Stimulated activated CD8-positive, alpha-beta memory T cell treated with anti-CD3 and anti-CD28 coated beads, Interleukin-2, amount 100 ng/mL, for 1 hour (primary cell): ENCODE measurements at places on chromosomes 16 and 17.
A peak's percentile ranks its signal among the peaks of the same experiment; 100 is the strongest.

- peak; percentile 64 for DNase-seq
Observed at GRCh38 chr17:1122533-1123392, 57.0 kb downstream of the ABR start.

- DNase-seq, result no peak
Observed at GRCh38 chr16:56298948-56299596, 107.8 kb downstream of the GNAO1 start.

- DNase-seq, result no peak
Observed at GRCh38 chr17:38919316-38920078, 5.9 kb upstream of the LASP1NB start.

- peak; percentile 76 for DNase-seq
Observed at GRCh38 chr16:27235055-27235937, 32.0 kb downstream of the KDM8 start.

- no peak for DNase-seq
Observed at GRCh38 chr16:12620150-12620549, 183.5 kb downstream of the CPPED1 start.

- DNase-seq, result peak; percentile 50
Observed at GRCh38 chr17:45431531-45432404, 902 bp downstream of the ARHGAP27 start.

GRCh38 chr17:60141111-60142018, 8.4 kb upstream of the CA4 start:
- DNase-seq, result no peak

GRCh38 chr17:39178536-39178935, 12.6 kb upstream of the ARL5C start:
- no peak for DNase-seq

GRCh38 chr16:88456356-88457292, 3.5 kb downstream of the ZFPM1 start:
- DNase-seq, result no peak

GRCh38 chr16:57143149-57143921, 42.5 kb downstream of the PSME3IP1 start:
- DNase-seq, result no peak

DNA sequence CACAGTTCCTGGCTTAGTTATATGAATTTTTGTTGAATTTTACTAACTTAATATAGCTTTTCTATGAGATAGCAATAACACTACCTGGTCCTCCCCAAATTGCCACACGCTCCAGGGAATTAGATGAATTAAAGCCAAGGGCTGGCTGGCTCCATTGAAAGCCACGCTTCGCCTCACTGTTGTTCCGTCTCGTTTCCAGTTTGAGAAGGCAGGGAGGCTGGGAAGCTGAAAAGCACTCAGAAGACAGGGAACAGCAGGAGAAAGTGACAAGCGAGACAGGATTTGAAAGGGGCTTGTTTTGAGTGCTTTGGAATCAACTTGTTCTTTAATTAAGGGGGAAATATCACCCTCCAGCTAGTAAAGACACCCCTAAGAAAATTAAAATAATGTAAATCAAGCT, 425.3 kb downstream of the CA10 start:
- DNase-seq, result no peak

GRCh38 chr16:29876594-29877249, 13.7 kb upstream of the CDIPT start:
- DNase-seq, result no peak

DNA sequence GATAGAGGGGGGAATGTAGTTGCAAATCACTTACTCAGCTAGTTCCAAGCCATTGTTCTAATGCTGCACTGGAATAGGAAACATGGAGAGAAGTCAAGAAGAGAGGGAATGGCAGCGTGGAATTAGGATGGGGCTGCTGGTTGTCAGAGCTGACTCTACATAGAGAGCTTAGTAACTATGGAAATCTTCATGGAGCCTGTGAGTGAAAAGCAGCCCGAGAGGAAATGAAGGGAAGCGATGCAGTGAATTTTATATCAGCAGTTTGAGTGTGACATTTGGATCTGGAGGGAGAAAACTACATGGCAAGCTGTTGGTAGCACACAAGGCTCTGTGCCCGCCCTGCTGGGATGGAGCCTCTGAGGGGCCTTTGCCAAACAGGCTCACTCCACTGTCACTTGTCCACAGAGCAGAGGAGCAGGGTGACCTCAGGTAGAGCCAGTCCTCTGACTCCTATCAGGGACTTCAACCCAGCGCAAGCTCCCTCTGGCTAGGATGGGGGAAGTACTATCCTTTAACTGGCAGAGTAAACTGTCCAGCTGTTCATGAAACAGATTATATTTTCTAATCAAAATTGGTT, 27.9 kb upstream of the PMFBP1 start:
- no peak for DNase-seq

GRCh38 chr16:71564335-71564967, 12.4 kb downstream of the TAT start:
- DNase-seq, result no peak

GRCh38 chr17:81217491-81217890, 5.3 kb downstream of the CEP131 start:
- DNase-seq, result no peak

- no peak for DNase-seq
Observed at GRCh38 chr17:61458421-61459141, 6.4 kb downstream of the TBX4 start.

DNA sequence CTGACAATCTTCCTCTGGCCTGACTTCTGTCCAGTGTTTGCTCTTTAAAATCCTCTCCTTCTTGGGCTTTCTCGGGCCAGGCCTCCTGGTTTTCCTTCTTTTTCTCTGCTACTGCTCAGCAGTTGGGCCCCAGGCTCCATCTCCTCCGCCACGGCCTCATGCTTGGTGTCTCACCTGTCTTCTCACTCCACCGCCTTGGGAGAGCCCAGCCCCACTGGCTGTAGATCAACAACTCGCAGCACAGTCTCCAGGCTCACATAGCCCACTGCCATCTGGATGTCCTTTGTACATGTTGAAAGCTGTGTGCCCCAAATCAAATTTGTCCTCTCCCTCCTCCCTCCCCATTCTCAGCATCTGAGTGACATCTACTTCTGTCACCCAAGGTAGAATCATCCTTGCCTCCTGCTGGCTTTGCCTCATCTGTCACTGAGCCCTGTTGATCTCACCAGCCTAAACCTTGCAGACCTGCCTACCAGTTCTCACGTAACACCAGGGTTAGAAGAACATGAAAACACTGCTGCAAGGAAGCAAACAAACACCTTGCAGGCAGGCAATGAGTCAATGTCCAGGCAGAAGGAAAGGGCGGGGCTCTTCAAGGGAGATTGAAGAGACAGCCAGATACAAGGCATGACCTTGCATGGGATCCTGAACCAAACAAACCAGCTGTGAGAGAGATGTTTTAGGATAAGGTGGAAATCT, 103.2 kb upstream of the SMURF2 start:
- DNase-seq, result no peak

- no peak for DNase-seq
Observed at GRCh38 chr17:78258323-78259191, 27.1 kb downstream of the TMEM235 start.

- no peak for DNase-seq
Observed at GRCh38 chr17:47867813-47868533, 17.0 kb upstream of the SP6 start.

GRCh38 chr16:81263470-81264220, 25.2 kb downstream of the BCO1 start:
- no peak for DNase-seq

DNA sequence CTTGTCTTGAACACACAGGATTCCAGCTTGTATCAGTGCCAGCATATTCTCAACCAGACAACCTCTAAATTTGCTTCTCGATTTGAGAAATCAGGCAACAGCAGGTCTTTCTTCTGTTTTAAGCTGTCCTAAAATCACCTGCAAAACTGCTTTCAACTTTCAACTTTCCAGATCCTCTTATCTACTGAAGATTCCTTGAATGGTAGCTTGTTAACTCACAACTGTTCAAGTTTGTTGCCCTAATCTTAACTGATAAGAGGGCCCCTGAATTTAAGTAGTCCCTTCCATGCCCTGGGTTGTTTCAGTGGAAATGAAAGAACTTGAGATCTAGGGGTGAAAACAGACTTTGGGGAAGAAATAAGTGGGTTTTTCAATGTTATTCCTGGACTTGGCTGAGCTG, 57.2 kb downstream of the CHD9 start:
- no peak for DNase-seq

GRCh38 chr16:3518292-3518985, 17.6 kb downstream of the CLUAP1 start:
- DNase-seq, result no peak

GRCh38 chr16:86610779-86611524, 32.6 kb downstream of the FOXL1 start:
- no peak for DNase-seq

GRCh38 chr17:75260641-75261335, 618 bp downstream of the GGA3 start:
- no peak for DNase-seq

- DNase-seq, result no peak
Observed at GRCh38 chr16:81212830-81213465, 25.5 kb upstream of the BCO1 start.

- DNase-seq, result no peak
Observed at GRCh38 chr16:16890964-16891363, 512.0 kb downstream of the NPIPA7 start.

- DNase-seq, result no peak
Observed at GRCh38 chr17:31226950-31227349, 70.1 kb downstream of the OMG start.

DNA sequence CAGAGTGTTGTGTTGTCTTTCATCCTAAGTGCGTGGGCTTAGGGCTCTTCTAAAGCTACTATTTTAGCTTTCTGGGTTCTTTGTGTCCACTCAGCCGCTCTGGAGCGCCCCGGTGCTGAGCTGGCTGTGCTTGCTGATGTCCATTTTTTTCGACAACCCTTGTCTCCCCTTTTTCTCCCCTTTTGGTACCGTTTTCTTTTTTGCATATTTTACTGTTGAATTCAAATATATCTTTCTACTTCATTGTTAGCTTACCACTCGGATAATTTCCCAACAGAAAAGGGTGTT, 1.2 kb downstream of the SRRM2 start:
- DNase-seq, result no peak

DNA sequence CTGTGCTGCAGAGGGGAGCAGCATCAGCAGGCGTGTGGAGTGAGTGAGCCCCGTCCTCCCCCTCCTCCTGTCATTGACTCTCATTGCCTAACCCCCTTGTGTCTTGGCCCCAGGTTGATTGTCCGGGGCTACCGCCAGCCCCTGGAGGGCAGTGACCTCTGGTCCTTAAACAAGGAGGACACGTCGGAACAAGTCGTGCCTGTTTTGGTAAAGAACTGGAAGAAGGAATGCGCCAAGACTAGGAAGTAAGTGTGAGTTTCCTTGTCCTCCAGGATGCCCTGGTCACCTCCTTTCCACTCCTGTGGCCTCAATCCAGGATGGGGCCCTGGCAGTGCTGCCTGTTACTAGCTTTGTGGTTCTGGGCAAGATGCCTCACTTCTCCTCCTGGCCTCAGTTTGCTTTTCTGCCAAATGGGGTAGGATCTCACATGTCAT, 87.0 kb downstream of the ABCC1 start:
- DNase-seq, result no peak

DNA sequence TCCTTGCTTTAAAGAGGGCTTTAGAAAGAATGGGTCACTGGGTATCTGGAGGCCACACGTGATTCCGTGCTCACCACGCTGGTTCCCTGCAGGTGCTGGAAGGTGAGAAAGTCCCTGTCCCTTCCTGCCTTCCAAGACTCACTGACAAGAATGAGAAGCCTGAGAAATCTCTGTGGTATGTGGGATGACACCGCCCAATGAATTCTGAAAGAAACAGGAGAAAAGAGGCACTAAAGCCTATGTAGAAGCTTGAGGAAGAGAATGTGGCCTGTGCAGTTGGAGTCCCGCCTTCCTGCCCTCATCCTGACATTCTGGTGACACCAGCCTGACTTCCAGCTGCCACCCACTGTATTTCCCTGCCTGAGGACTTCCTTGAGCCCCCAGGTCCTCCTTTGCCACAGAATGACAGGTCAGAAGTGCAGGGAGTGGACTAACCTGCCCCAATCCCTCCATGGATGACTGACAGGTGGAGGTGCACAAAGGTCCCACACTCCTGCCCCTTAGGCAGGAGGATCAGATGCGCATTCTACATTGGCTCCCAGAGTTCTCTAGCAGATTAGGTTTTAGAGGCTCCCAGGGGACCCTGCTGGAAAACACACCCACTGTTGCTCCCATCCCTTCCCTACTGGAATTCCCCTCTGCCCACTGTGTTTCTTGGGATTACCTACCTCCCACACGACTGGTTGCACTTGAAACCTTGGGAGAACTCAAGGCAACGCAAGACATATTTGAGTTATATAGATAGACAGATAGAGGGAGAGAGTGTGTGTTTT, 38.6 kb upstream of the TENT4B start:
- no peak for DNase-seq

DNA sequence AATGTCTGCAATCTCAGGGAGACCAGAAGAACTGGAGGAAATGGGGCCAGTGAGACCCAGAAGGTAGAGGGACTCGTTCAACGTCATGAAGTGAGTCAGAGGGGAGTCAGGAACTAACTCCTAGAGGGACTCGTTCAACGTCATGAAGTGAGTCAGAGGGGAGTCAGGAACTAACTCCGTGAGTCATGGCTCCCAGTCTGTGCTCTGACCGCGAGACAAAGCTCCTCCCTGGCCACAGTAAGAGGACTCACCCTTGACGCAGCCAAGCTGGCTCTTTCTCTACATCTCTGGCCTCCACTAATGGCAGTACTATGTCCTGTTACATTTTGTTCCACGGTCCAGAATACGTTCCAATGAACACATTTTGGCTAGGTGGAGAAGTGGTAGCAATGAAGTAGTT, 902.5 kb downstream of the KCNJ2 start:
- DNase-seq, result no peak

DNA sequence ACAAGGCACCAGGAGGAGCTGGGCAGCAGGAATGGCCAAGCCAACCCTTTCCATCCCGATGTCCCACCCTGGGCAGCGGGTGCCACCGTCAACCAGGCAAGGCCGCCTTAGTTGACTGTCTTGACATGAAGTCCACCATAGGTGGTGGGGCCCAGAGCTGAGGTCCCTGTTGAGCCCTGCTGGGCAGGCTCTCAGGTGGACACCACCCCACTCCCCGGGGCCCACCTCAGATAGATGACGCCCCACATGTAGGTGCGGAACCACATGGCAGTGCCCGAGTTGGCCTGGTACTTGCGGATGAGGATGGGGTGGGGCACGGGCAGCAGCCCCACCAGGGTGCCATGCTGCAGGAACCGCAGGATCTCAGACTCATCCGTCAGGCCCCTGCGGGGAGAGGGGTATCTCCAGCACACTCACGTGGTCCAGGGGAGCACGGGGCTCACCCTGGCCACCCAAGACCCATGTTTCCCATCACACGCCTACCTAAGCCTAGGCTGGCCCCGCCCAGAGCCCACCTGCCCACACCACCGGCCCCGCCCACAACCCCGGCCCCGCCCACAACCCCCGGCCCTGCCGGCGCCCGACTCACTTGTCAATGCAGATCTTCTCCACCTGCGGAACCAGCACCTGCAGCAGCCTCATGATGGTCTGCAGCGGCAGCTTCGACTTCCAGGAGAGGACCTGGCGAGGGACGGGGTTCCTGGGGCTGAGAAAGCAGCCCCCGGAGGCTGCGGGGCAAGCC, 16.2 kb downstream of the OTOP3 start:
- no peak for DNase-seq

GRCh38 chr17:74815550-74816370, 39.6 kb upstream of the NAT9 start:
- DNase-seq, result no peak

GRCh38 chr16:88469615-88470395, 16.7 kb downstream of the ZFPM1 start:
- DNase-seq, result no peak

GRCh38 chr17:46972346-46972745, 6.7 kb downstream of the RPRML start:
- no peak for DNase-seq
